ENCODE measurements at places on chromosomes 3 and 15. TPM values are rescaled to one million over a fixed set of nuclear protein-coding genes. Genes with fewer than 3 reads are reported as not detected.
A peak's percentile ranks its signal among the peaks of the same experiment; 100 is the strongest.

DNA sequence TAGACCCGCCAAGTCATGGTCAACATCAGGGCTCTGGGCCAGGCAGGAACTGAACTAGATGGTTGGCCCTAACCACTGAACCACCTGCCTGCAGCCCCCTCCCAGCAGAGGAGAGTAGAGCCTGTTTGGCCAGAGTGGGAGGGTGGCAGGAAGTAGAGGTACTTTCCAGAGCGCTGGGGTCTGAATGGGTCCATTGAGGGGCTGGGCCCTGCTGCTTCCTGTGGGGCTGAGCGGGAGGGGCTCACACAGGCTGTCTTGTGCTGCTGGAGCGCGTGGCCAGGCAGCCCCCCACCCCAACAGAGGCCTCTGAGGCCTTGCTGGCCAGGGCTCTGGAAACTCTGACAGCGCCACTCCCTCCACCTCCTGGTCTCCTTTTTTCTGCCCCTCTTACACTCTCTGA is 17.4 kb downstream of the CSPG4 start:
- no peaks in the 10 kb centered on the region for H3K27me3 ChIP-seq
- peaks cover 12% of the 10 kb centered on the region for H3K4me1 ChIP-seq
- H3K27ac ChIP-seq = no peak overlapping the region
- no peak overlapping the region for H3K4me3 ChIP-seq

DNA sequence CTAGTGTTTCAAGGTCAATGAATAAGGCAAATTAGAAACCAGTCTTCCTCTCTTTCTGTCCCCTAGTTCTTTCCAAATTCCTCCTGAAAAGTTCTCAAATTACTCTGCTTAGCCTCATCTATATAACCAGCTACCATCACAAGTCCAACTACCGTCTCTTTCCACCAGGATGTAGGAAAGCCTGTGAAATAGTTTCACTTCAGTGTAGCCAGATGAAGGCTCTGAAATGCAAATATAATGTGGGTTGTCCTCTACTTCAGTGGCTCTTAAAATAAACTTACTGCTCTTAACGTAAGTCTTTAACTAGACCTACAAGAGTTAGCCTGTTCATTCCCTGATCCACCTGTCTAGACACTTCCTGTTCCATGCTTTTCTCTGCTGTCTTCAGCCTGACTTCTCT is 827.7 kb downstream of the ROBO1 start:
- DNase-seq = no peak
- H3K4me1 ChIP-seq = no peaks in the 10 kb centered on the region
- no peaks in the 10 kb centered on the region for H3K27me3 ChIP-seq
- H3K4me3 ChIP-seq = no peak overlapping the region

Gene B3GALNT1
- 10.8 TPM for total RNA-seq

- no peak overlapping the region for H3K27ac ChIP-seq
- no peak for DNase-seq
- H3K4me1 ChIP-seq = peaks cover 9% of the 10 kb centered on the region
- no peak overlapping the region for H3K4me3 ChIP-seq
- H3K27me3 ChIP-seq = no peaks in the 10 kb centered on the region
These were observed 48.1 kb downstream of the PLCL2 start for GRCh38 chr3:16932877-16933276.

GRCh38 chr3:128426128-128426921 is 40.4 kb downstream of the DNAJB8 start:
- H3K4me3 ChIP-seq = peak overlapping the region; percentile 16
- peaks cover 5% of the 10 kb centered on the region for H3K4me1 ChIP-seq
- H3K27ac ChIP-seq = no peak overlapping the region
- DNase-seq = peak; percentile 37
- no peaks in the 10 kb centered on the region for H3K36me3 ChIP-seq

- no peak overlapping the region for H3K27ac ChIP-seq
- H3K4me3 ChIP-seq = no peak overlapping the region
- no peaks in the 10 kb centered on the region for H3K27me3 ChIP-seq
These were observed 38.4 kb downstream of the HHLA2 start for GRCh38 chr3:108334701-108335100.

- H3K4me1 ChIP-seq = peaks cover 3% of the 10 kb centered on the region
- H3K36me3 ChIP-seq = no peaks in the 10 kb centered on the region
- H3K4me3 ChIP-seq = no peak overlapping the region
- no peaks in the 10 kb centered on the region for H3K27me3 ChIP-seq
- no peak for DNase-seq
- H3K27ac ChIP-seq = no peak overlapping the region
These were observed 181.7 kb upstream of the CADPS start for GRCh38 chr3:63056932-63057331.

- H3K36me3 ChIP-seq = no peaks in the 10 kb centered on the region
- DNase-seq = no peak
- no peaks in the 10 kb centered on the region for H3K27me3 ChIP-seq
- no peak overlapping the region for H3K4me3 ChIP-seq
- no peak overlapping the region for H3K27ac ChIP-seq
These were observed 124.5 kb upstream of the TBL1XR1 start for GRCh38 chr3:177321819-177322218.

Gene CA12
- total RNA-seq = 0.04 TPM
